ENCODE measurements at places on chromosomes 2 and 18.

GRCh38 chr2:159090514-159091201 lies 122.2 kb downstream of the TANC1 start:
- DNase-seq, result no peak

GRCh38 chr18:40006634-40007033 lies 1948.4 kb upstream of the PIK3C3 start:
- DNase-seq, result no peak

- DNase-seq, result no peak
These were observed 229.5 kb upstream of the CCDC150 start for GRCh38 chr2:196410008-196410407.

DNA sequence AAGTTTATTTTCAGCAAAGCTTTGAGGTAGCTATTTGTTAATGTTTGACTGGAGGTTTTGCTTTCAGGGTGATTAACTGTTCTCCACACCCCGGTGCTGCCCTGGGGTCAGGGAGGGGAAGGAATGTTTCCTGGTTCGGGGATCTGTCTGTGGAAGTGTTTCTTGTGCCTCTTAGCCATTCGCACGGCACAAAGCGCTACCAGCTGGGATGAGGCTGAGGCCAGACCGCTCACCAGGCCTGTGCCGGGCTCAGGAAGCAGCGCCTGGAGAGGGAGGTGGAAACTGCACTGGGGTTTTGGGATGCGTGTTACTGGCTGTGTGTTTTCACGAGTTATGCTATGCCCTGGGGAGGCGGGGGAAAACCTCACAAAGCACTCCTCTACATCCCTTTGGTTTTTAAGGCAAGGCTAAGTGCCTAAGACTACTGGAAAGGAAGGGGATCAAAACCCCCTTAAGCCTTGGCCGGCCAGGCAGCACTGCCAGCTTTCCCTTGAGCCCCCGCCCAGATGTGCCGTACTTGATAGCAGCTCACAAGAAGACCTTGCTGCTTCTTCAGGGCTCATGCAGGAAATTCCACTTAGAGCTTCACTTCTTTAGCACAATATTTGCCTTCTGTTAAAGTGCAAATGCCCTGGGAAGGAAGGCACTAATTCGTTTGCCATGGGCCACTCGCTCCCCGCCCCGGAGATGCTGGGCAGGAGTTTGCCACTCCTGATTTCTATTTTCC lies 65.7 kb upstream of the CNGA3 start:
- DNase-seq, result no peak

GRCh38 chr2:158650646-158651357 lies 144.3 kb upstream of the DAPL1 start:
- DNase-seq, result no peak

- DNase-seq, result no peak
These were observed 30.9 kb downstream of the CD28 start for GRCh38 chr2:203737360-203737759.

- no peak for DNase-seq
These were observed 76.7 kb upstream of the PKDCC start for GRCh38 chr2:41970988-41971660.

GRCh38 chr18:3513481-3513880 lies 63.5 kb downstream of the TGIF1 start:
- no peak for DNase-seq

DNA sequence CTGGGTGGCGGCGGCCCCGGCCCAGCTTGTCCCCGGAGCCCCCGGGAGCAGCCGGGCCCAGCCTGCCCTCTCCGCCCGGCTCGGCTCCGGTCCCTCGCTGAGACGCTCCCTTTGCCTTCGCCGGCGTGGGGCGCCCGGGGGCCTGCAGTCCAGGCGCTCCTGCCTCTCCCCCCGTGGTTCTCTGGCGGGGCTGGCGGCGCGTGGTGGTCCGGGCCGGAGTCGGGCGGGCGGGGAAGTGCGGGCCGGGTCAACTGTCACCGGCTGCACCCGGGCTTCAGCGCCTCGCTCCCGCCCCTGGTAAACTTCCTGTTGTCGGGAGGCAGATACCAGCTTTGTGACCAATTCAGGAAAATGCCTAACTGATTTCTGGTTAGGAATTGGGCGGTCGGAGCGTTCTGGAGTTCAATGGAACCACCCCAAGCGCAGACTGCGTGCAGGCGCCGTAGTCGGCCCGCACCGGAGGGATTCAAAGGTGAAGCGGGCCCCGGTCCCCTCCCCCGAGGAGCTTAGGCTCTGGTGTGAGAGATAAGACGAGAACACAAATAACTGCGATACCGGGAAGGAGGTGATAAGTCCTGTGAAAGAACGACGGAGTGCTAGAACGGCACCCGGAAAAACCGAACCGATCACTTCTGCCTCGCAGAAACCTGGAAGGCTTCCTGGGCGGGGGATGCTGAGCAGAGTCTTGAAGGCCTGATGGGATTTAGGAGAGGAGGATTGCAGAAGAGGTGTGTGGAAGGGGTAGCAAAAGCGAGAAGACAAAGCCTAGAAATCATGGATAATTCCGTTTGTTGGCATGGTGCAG lies 891 bp downstream of the CAB39 start:
- peak; percentile 64 for DNase-seq

DNA sequence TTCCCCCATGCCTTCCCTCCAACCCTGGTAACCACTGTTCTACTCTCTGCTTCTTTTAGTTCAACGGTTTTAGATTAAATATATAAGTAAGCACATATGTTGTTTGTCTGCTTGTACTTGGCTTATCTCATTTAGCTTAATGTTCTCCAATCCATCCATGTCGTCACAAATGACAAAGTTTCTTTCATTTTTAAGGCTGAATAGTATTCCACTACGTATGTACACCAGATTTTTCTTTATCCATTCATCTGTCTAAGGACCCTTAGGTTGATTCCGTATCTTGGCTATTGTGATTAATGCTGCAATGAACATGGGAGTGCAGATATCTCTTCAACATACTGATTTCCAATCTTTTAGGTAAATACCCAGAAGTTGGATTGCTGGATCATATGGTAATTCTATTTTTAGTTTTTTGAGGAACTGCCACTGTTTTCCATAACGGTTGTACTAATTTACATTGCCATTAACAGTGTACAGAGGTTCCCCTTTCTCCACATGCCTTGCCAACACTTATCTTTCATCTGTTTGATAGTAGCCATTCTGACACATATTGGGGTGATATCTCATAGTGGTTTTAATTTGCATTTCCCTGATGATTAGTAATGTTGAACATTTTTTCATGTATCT lies 8.1 kb downstream of the ASB3 start:
- DNase-seq, result peak; percentile 15

DNA sequence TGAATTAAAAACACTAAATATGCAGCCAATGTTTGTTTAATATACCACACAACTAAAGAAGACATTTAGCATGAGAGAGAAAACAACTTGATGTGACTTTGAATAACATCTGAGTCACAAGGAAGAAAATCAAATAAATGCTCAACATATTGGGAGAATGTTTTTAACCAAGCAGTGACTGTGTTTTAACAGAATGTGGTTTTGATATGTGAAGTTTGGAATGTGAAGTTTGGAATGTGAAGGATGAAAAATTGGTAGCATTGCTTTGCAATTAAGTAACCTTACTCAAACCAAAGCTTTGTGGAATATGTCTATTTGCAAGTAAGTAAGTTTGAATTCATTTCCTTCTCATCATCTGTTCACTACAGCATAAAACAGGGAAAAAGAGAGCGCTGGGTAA lies 128.2 kb upstream of the DNAJC10 start:
- no peak for DNase-seq

DNA sequence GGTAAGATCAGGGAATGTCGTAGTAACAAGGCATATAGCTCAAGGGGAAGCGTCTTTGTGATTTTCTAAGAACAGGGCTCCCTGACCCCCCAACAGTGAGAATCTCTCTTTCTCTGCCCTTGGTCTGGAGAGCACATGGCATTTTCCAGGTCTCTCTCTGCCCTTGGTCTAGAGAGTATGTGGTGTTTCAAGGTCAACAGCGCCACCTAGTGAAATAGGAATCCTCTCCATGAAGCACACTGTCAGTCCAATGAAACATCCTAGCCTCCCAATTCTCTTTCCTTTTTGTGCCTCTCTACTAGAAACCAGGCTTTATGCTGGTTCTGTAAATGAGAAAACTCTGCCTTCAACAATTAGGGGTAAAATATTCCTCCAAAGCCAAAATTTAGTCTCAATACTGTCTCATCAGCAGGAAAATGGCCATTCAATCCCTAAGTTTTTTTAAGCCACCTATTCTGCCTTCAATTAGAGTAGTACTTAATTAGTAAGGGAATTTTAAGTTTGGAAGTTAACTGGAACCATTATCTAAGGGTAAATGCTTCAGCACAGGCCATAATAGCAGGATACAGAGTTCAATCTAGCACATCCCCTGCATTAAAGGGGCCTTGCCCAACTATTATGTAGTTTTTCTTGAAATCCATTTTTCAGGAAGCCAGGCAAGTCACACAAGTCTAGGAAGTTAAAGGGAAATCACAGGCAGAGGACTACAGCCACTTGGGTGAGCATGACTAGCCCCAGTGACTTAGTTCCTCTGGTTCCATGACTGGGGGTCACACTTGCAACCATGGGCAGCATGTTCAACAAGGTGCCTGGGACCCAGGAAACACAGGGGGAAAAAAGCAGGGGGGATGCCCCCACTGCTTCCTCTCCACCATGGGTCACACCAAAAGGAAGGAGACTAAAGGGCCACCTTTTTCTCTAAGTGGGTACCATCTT lies 12.4 kb downstream of the DYM start:
- DNase-seq, result peak; percentile 59

DNA sequence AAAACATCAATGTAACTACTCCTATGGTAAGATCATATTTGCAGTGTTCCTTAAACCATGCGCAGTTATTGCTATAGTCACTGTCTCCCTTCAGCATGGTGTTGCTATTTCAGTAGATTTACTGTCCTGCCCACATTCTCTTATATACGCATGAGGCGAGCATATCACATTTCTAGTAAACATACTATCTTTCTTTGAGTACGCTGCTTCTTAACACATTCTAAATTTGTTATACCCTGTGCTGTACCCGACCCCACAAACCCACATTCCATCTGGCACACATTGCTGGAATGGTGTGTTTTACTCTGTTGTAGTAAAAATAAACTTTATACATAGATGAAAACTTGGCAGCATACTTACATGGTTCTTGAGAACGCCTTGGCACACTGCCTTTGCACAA lies 163.3 kb downstream of the QPCT start:
- DNase-seq, result no peak

- DNase-seq, result no peak
These were observed 250 bp upstream of the CHST10 start for GRCh38 chr2:100417711-100418124.

DNA sequence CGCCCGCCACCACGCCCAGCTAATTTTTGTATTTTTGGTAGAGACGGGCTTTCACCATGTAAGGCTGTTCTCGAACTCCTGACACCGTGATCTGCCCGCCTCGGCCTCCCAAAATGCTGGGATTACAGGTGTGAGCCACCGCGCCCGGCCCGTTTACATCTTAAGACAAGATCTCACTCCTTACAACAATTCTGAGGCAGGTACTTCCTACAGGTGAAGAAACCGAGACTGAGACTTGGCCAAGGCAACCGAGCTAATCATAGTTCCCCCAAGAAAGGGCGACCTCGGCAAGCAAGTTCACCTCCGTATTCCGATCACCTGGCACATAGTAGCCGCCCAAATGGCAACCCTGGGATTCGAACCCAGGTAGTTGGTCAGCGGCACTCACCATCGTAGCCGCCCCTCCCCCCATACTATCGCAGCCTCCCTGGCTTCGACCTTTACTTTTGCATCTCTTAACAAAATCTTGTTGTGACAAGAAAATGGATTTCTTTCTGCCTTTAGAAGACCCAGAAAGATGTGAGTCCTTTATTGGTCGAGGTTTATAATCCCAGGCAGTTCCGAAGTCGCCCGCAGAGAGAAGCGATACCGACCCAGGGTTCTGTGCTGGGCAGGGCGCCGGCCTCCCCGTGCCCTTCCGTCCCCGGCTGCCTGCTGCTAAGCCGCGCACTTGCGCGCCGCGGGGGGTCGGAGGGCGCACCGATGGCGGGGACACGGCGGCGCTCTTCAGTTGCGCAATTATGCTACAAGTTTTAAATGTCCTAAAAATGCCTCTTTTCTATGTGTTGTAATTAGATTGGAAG lies 1.1 kb upstream of the FZD5 start:
- DNase-seq, result no peak

GRCh38 chr2:60974652-60975051 lies 42.9 kb upstream of the PEX13 start:
- no peak for DNase-seq

- no peak for DNase-seq
These were observed 52.0 kb downstream of the FEZ2 start for GRCh38 chr2:36545871-36546416.

DNA sequence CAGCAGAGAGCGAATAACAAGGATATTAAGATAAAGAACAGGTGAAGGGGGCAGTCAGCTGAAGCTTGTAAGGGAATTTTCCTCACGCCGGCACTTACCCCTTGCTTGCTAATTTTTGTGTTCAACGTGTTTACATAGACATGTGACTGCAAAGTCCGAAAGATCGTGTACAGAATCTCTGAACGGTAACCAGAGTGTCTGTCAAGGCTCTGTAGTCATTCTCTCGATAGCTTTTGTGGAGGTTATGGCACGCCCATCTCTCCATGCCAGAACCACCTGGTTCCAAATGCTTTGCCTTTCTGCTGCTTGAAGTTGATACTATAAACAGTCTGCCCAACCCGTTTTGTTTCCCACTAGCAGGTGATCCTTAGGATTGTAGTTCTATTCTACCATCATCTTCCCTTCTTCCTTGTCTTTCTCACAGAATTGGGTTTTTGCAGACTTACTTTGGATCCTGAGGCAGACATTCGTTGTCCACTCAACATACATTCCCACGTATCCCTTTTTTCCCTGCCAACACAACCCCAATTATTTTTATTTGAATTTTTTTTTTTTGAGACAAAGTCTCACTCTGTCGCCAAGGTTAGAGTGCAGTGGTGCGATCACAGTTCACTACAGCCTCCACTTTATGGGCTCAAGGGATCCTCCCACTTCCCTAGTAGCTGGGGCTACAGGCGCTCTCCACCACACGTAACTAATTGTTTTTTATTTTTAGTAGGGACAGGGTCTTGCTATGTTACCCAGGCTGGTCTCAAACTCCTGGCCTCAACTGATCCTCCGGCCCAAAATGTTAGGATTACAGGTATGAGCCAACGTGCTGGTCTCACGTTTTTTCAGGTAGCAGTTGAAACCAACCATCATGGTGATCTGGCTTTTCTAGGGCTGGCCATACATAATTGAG lies 1.3 kb upstream of the USP34 start:
- no peak for DNase-seq

GRCh38 chr2:239938651-239939486 lies 86.3 kb downstream of the NDUFA10 start:
- no peak for DNase-seq

GRCh38 chr18:13628211-13628610 lies 98.1 kb downstream of the FAM210A start:
- no peak for DNase-seq

DNA sequence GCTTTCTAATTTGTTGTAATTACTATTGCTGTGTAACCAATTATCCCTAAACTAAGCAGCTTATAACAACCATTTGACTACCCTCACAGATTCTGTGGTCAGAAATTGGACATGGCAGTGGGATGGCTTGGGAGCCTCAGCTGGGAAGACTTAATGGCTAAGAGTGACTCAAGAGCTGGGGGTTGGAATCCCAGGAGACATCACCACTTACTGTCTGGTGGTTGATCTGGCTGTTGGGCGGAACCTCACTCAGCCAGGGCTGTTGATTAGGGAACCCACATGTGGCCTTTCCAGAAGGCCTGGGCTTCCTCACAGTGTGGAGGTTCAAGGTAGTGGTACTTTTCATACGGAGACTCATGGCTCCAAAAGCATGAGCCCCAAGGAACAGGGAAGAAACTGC lies 49.8 kb downstream of the E2F6 start:
- DNase-seq, result no peak

GRCh38 chr18:14970027-14970426 lies 222.1 kb downstream of the ANKRD30B start:
- no peak for DNase-seq

Data from suppressor macrophage (primary cell).